ENCODE measurements at places on chromosomes 6 and 20.

DNA sequence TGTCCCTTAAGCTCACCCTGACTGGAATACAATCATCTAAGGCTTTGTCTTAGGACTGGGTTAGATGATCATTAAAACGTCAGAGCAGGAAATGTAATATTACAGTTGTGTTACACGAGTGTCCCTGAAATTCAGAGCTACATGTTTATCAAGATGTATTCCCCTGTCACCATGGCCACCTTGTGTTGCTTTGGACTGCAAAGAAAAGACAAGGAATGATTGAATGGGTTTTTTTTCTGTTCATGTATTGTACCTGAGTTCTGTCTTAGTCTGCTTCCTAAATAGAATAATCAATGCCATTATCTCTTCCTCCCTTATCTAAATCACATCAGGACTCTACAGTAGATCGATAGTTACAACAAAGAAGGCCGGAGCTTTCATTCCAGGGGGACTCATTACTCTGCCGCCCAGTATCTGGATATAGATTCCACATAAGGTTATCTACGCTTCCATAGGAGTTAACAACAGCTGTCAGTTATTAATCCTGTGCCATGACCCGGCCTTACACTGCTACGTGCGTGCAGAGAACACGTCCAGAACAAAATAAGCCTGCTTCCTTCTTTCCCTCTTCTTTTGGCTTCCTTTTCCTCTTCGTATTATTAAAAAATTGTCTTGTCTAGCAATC, 274.1 kb upstream of the SASH1 start:
- no peak for DNase-seq

- DNase-seq, result no peak
These were observed 7.2 kb downstream of the BPIFA2 start for GRCh38 chr20:33175123-33175522.

GRCh38 chr6:137699031-137699683, 167.9 kb upstream of the TNFAIP3 start:
- DNase-seq, result no peak

DNA sequence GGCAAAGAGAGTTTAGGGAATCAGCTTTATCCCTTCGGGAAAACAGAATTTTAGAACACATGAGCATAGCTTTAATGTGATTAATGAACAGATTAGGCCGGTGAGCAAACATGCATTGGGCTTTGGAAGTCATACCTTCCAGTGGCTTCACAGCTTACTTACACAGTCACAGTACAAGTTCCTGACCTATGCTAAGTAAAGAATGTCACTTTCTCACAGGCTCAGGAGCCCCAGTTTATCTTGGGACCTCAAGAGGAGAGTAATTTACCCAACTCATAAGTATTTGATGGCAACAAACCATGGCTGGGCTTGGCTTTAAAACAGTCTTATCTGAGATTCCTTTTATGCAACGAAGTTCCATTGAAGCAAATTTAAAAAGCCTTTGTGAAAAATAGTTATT, 195.9 kb downstream of the AKAP7 start:
- DNase-seq, result no peak

GRCh38 chr6:121711472-121711871, 276.0 kb downstream of the GJA1 start:
- DNase-seq, result no peak

DNA sequence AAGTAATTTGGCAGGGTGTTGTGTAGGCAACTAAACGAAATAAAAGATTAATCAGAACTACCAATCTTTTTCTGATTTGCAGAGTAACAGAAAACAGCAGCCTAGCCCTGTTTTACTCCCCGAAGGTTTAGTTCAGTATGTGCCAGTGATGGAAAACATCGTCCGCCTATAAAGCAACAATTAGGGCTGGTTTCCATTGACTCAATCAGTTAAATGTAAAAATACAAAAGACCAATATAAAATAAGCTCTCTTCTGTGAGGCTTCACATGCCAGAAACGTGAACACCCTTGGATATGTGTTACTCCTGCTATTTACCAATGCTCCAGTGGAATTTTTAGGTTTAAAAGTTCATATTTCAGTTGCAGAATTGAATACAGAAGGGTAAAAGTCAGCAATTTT, 210.5 kb upstream of the RSPO3 start:
- no peak for DNase-seq

DNA sequence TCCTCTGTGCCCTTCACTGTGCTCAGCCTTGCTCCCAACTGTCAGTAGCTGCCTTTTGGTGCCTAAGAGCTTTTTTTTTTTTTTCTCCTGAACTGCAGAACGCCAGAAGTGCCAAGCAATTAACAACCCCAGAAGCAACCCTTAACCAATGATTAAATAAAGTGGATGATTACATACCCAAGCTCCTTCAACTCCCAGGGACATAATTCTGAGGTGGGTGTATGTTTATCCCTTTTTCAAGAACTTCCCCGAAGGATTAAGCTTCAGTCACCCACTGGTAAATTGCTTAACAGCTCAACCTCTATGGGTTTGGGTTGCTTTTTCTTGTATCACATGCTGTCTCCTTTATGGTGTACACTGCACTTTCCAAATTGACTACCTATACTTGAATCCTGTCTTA, 41.1 kb downstream of the KLHL31 start:
- no peak for DNase-seq

GRCh38 chr20:5691918-5692618, 58.1 kb upstream of the SHLD1 start:
- DNase-seq, result no peak

GRCh38 chr6:35305117-35305516, 7.5 kb downstream of the DEF6 start:
- no peak for DNase-seq

DNA sequence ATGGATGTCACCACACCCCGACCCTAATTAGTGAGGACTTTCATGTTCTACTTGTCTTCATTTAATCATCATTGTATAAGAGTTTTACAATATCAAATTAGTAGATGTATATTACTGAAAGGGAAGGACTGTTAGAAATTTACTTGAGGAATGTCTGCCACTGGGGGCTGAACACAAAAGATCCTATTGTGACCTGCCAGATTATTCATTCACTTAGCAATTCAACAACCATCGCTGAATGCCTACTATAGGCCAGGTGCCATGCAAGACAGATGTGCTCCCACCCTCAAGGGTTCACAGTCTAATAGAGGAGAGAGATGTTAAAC, 8.0 kb upstream of the RBCK1 start:
- no peak for DNase-seq

DNA sequence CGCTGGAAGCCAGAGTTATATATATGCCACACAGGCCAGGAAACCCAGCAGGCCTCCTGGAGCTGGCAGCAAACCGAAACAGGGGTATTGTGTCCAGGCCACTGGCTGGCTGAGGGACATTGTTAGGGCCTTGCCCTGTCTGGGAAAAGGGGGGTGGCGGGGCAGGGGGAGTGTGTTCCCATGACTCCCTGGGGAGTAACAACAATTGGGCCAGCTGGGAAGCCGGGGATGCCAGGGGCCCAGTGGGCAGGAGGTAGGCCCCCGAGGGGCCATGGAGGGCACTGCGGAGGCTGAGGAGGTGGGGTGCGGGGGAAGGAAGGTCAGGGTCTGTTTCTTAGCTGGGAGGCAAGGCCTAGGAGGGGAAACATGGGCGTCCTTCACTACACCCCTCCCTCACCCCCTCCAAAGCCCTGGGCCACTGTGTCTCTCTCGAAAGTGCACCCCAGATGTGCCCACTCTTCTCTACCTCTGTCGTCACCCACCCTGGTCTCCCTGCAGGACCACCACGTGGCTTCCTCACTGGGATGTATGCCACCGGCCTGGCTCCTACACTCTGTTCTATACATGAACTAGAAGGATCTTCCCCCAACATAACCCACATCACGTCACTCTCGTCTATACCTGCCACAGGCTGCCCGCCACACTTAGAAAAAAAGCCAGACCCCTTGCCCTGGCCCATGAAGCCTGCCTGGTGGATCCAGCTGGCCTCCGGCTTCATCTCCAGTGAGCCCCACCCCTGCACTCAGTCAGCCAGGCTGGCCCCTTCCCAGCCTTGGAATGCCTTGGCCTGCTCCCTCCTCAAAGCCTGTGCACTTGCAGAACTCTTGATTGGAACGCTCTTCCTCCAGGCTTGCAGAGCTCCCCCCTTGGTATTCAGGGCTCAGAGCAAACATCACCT, 7.8 kb upstream of the E2F1 start:
- no peak for DNase-seq

DNA sequence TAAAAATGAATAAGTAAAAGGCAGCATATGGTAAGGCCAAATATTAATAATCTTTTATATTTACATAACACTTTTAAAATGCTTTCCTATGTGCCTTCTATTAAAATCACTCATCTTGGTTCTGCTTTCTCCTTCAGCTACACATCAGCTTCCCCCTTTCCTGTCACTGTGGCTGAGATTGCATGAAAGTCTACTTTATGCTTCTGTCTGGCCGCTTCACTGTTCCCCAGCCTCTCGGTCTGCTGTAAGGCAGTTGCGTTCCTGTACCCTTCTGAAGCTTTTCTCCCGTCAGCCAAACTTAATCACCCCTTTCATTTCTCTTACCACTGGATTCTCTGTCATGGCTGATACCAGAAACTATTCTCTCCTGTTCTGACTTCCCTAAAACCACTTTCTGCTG, 34.6 kb downstream of the SOX4 start:
- DNase-seq, result no peak

GRCh38 chr6:95091823-95092436, 485.4 kb upstream of the MANEA start:
- peak; percentile 37 for DNase-seq

DNA sequence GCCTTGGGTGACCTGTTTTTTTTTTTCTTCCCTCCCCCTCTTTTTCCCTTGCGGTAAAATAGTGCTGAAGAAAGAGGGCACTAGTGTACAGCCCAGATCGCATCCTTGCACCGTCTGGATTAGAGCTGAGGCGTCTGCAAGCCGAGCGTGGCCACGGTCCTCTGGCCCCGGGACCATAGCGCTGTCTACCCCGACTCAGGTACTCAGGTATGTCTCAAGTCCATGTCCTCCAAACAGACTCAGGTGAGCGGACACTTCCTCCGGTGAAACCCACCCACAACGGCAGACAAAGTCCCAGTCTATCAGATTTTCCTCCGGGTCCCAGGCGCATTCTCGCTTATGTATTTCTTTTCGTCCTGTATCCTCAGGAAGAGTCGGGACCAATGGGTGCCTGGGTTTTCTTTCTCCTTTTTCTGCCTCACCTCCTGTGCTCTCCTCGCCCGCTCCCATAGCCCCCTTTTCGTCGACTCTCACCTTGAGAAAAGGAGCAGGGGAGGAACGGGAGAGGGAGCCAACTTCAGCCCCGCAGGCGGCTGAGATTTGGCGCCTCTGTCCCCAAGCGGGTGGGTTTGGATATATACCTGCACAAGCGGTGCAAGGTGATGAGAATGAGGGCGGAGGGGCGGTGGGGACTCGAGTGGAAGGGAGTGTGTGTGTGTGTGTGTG, 1.1 kb upstream of the GRM1 start:
- DNase-seq, result peak; percentile 83

DNA sequence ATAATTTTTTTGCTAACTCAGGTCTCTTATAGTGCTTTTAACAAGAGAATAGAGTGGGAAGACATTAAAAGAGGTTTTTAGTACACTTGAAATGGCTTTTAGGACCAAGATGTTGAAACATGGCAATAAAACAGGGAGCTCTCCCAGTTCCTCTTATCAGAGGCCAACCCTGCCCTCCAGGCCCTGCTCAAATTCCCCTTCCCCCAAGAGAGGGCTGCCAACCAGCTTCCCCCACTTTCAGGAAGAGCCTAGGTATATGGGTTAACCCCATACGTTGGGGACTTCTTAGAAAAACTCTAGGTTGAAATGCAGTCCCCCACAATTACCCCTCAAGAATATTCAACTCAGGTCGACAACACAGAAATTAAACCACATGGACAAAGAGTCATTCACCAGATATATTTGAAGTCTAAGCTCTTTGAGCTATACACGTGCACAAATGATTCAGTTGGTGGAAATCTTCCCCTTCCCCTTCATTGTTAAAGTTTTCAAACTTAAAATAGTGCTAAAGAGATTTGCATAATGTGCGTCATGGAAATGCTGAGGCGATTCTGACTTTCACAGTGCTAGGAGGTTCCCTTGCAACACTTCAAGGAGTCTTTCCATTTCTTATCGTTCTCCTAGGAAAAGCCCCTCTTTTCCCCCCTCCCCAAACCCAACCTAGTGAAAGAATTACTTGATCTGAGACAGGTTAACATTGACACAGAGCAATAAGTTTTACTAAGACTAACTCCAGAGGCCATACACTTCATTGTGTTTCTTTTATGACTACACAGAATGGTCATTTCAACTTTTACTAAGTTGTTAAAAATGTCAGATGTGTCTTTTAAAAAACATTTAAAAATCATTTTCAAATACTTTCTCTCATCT, 49.8 kb upstream of the ENPP5 start:
- DNase-seq, result no peak

DNA sequence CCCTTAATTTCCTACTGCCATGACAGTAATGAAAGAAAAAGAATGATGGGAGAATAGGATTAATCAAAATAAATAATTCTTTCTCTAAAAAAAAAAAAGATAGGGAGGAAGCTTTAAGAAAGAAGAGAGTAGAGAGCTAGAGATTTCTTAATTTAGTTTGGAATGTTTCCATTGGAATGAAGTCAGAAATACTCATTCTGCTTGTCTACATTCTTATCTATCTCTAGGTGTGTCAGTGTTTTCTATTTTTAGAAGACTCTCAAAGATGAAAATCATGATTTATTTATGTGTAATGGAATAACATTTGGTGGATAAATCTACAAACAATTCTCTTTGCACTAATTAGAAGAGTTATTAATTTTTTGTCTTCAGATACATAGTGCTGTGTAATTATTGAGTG, 38.0 kb upstream of the HIVEP1 start:
- DNase-seq, result no peak

DNA sequence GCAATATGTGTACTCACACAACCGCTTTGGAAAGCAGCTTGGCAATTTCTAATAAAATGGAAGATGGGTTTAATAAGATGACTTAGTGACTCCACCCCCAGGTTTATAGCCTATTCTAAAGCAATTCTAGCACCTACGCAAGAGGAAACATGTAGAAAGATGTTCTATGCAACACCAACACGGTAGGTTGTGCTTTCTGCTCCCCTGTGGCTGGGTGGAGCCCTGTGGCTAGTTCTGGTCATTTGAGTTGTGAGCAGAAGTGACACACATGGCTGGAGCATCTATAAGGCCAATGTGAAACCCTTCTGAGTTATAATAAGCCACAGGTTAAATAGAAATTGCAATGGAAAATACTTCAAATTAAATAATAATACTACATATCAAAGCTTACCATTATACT, 310.7 kb downstream of the CD83 start:
- no peak for DNase-seq

DNA sequence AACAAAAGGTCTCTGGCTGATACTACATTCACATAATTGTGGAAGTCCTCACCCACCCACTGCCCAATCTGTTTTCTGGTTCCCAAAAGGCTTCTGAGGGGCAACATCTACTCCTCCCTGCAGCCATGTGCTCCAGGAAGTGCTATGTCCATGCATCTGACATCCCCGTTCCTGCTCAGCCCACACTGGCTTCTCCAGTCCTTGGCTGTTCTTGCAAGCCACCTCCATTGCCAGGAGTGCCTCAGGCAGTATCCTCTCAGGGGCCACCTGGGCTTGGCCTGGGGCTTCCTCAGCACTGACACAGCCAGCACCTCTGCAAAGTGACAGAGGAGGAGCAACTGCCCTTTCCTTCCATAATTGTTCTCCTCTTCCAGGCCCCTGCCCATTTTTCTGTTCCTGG, 18.3 kb downstream of the ARHGAP18 start:
- DNase-seq, result no peak

GRCh38 chr6:81476881-81477280, 275.6 kb downstream of the TENT5A start:
- no peak for DNase-seq

- no peak for DNase-seq
These were observed 101.1 kb downstream of the ZFAND3 start for GRCh38 chr6:37920667-37921066.
